Cerebellar cortex (tissue), 1 donor: ENCODE measurements at places on chromosomes 4 and X.

GRCh38 chr4:151797131-151797530 lies 36.3 kb upstream of the GATB start:
- DNase-seq, result no peak

- no peak for DNase-seq
Observed at GRCh38 chr4:113449410-113449974, 312.0 kb downstream of the CAMK2D start.

GRCh38 chrX:20513185-20513584 lies 246.5 kb upstream of the RPS6KA3 start:
- no peak for DNase-seq

GRCh38 chr4:20512033-20512792 lies 188.0 kb upstream of the PACRGL start:
- no peak for DNase-seq

DNA sequence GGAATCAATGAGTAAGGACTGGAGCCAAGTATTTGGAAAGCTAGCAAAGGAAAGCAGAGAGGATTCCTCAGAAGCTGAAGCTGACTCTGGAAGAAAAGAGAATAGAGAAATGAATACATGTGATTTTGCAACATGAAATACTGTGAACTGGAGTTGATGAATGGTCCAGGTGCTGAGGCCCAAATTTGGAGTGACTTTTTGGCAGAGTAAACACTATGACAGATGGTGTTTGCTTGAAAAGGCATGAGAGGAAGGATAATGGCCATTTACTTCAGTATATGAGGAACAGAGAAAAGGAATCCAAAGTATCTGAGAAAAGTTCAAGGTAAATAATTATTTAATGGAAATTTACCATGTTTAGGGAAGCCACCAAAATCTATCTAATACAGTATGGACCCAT lies 236.7 kb downstream of the SLITRK2 start:
- DNase-seq, result peak; percentile 80

DNA sequence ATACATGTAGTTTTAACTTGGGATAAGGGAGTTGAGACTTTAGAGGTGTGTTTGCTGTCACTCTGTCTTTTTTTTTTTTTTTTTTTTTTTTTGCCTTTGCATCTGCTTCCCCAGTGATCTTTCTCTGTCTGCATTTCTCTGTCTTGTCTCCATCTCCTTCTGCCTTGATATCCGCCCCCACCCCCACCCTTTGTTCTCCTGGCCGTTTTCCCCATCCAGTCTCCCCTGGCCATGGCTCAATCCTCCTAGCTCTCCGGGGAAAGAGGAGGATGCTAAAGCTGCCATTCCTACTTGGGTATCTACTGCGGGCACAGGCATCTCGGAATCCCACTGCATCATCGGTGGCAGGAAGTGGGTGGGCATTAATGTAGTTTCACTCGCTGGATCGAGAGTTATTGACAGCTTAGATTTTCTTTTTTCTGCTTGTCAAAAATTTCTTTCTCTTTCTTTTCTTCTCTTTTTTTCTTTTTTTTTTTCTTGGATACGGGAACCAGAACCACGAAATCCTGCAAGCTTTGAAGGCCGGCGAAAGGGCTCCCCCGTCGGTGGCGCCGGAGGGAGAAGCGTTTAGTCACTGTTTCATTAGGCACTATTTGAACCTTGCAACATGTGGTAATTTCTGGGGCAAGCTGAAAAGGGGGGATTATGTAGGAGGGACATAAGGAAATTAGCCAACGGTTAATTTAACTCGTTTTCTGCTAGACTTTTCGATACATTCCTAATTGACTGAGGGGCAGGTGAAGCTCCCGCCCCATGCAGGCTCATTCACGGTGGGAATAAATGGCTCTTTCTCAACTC lies 8.2 kb downstream of the GSX2 start:
- no peak for DNase-seq

GRCh38 chr4:182235021-182235795 lies 8.0 kb upstream of the TENM3 start:
- no peak for DNase-seq

DNA sequence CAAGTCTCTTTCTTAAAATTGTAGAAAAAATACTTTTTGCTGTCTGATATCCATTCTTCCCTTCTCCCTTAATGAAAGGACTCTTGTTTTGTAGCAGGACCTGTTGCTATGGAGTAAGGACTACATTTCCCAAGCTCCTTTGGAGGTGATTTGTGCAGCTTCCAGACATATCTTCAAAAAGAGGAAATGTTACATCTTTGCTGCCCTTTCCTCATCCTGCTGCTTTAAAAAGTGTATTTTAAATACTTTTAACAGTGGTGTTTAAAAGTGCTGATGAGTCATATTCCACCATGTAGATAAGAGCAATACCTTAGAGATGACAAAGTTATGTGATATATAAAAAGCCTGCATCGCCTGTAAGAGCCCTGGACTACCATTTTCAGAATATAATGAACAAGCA lies 98.7 kb downstream of the CFAP299 start:
- DNase-seq, result no peak

DNA sequence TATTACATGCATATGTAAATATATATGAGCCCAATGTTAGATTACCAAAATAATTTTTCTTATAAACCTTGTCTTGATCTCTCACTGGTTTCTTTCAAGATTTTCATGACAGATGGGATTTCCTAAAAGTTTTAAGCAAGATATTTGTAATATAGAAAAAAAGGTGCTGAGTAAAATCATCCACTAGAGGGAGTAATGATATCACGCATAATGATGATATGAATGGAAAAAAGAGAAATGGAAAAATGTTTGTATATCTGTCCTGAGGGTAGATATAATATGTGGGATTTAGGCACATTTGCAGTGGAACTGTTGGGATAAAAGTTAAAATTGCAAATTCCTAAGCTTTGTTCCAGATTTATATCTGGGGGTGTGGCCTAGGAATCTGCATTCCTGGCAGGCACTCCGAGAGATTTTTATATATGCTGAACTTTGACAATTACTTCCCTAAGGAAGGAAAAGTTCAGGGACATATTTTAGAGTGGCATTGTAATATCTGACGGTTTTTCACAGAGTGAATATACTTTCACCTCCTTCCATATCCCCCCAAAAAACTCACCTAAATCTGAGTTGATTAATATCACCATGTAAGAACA lies 60.5 kb downstream of the TMA16 start:
- no peak for DNase-seq

GRCh38 chr4:90958256-90958895 lies 831.2 kb downstream of the CCSER1 start:
- DNase-seq, result no peak

DNA sequence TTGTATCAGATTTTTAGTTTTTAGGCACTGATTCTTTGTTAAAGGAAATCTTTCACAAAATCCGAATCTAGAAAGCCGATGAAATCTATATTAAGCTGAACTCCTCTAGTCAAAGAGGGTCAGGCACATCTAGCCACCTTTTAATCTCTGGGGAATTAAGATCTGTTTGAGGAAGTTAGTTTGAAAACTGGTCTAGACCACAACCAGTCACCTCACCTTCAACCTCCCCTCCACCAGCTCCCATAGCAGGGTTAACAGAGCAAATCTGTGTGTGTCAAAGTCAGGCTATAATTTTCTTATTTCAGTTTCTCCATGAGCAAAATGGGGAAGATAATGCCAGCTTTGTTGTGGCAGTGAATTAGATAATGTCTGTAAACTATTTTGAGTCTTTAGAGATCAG lies 110.0 kb upstream of the IGFBP7 start:
- DNase-seq, result no peak

DNA sequence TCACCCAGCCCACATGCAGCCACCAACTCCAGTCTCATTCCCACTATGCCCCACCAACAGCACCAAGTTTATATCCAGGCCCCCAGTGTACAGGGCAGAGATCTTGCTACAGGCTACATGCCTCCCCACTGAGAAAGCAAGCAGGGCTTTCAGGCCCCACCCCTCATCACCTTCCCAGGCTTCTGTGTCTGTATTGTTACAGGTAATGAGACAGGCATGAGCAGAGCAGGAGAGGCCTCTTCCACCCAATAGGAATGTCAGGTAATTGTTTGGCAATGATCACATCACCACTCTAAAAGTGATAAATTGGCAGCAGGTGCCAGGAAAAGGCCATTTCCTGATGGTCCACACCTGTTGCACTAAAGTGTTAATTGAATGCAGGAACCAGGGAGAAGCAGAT lies 102.5 kb downstream of the ZNF518B start:
- DNase-seq, result no peak

GRCh38 chr4:8291701-8292477 lies 22.3 kb downstream of the HTRA3 start:
- DNase-seq, result no peak

DNA sequence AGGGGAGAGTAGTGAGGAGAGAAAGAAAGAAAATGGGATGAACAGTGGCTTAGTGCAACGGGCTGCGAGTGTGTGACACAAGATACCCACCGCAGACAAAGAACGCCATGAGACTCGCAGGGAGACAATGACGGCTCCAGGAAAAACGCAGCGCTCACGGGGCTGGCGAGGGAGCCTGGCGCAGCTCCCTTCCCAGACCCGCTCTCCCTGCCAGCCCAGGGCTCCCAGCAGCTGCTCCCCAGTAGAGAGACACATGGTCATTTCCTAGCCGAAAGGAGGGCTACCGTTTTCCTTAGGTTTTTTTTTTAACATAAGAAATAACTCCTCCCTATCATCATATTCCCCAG lies 149.5 kb downstream of the MAML3 start:
- peak; percentile 80 for DNase-seq

- DNase-seq, result no peak
Observed at GRCh38 chrX:140599851-140600250, 95.0 kb upstream of the SOX3 start.

DNA sequence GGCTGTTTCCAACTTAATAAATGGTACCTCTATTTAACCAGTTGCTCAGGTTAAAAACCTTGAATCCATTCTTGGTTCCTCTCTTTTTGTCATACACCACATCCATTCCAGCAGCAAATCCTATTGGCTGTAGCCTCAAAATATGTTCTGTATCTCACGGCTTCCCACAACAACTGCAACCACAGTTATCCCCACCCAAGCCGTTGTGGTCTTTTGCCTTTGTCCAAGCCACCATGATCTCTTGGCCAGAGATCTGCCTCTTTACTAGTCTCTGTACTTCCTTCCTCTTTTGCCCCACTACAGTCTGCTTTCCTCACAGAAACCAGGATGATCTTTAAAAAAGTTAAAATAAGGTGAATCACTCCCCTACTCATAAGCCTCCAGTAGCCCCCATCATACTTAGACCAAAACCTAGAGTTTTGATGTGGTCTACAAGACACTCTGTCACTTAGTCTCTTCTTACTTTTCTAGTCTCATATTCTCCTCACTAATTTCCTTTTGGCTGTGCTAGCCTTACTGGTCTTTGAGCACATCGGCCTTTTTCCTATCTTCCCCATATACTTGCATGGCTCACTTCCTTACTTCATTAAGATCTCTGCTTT lies 10.3 kb downstream of the MAOA start:
- no peak for DNase-seq

- DNase-seq, result peak; percentile 52
Observed at GRCh38 chr4:140094438-140095420, 59.3 kb downstream of the MAML3 start.

GRCh38 chrX:75106772-75107171 lies 49.3 kb downstream of the ABCB7 start:
- no peak for DNase-seq

DNA sequence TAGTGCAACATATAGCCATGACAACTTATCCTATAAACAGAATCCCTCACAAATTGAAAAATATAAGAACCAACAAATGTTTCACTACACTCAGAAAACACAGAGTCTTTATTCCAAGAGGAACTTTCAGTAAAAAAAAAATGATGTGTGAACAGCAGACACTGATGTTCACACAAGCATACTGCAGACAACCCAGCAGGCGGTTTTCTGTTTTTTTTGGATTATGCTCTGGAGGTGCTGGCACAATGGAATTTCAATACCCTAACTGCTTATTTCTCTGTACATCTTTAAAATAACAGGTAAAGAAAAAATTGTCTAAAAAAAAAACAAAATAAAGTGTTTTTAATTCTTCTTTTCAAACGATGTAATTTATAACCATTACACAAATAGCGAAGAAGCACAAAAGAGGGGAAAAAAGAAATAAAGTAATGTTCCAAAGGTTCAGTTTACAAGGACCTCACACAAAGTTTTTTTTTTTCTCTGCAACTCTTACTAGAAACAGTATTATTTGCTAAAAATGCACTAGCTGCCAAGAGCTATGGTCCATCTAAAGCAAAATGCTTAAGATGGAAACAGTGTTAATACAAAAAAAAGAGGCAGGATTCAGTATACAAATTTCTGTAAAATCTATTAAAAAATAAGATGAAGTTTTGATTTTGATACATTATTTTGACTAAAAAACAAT lies 55.3 kb downstream of the ANAPC10 start:
- DNase-seq, result no peak

DNA sequence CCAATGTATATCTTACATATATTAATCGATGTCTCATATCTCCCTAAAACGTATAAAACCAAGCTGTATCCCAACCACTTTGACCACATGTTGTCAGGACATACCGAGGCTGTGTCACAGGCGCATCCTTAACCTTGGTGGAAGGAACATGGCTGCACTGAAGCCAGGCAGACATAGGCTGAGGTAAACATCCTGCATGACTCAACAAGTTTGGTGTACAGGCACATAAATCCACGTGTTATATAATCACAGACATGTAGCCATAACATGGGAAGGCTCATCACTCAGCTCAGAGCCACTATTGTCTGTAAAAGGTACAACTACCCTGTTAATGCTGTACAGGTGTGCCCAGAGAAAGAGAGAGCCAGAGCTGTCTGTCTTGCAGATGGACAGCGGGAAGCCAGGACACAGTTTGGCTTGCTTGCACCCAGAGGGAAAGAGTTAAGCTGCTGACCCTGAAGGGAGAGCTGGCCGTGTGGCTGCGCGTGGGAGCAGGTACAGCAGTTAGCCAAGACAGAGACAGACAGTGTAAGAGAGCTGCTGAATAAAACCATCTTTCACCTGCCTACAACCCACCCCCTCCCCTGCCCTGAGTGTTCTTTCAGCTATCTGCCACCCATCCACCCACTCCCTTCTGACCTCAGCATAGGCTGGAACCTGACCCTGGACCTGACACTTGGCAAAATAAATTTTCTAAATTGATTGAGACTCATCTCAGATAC lies 22.3 kb upstream of the ZBTB33 start:
- no peak for DNase-seq

DNA sequence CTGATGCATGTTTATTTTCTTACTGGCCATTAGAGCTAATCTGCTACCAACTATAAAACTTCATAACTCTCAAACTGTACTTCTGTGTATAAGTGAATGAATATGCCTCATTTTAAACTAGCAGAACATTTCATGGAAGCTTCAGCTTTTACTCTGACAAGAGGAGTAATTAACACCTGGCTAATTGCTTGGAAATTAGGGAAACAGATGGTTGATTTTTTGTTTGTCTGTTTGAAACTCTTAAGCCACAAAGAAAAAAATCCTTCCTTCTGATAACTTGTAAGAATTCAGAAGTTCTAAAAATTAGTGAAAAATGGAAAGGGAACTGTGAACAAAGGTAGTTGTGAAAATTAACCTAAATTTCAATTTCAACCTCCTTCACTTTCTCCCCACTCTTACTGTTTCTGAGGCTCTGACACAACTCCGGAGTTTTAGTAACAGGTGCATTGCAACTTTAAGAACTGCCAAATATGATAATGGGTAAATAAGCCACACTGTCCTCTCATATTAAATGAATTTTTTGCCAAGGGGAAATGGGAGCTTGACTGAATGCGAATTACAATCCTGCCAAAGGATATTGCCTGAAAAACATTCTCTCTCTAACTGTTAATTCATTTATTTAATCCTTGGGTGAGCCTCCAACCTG lies 1.0 kb downstream of the EGF start:
- no peak for DNase-seq

- DNase-seq, result no peak
Observed at GRCh38 chr4:165927815-165928214, 54.8 kb downstream of the TLL1 start.

GRCh38 chr4:81137446-81137845 lies 77.6 kb downstream of the PRKG2 start:
- DNase-seq, result no peak

- no peak for DNase-seq
Observed at GRCh38 chr4:31045151-31045550, 325.0 kb downstream of the PCDH7 start.
